ENCODE measurements at places on chromosomes 12 and 14.
A peak's percentile ranks its signal among the peaks of the same experiment; 100 is the strongest.

DNA sequence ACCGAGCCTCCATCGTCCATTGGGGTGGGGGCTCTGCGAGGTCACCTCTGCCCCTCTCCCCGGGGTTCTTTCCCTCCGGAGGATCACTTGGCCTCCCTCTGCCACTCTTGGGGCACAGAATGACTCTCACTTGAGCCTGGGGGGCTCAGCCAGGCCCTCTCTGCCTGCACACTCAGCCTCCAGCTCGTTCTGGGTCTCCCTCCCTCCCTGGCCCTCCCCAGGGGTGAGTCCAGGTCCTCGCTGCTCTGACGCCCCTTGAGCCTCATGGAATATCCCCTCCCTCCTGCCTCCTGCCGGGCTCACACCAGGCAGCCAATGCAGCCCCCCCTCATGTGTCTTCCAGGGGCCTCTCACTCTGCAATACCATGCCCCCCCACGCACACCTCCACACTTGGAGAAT, 17.7 kb upstream of the SFSWAP start:
- DNase-seq, result no peak

DNA sequence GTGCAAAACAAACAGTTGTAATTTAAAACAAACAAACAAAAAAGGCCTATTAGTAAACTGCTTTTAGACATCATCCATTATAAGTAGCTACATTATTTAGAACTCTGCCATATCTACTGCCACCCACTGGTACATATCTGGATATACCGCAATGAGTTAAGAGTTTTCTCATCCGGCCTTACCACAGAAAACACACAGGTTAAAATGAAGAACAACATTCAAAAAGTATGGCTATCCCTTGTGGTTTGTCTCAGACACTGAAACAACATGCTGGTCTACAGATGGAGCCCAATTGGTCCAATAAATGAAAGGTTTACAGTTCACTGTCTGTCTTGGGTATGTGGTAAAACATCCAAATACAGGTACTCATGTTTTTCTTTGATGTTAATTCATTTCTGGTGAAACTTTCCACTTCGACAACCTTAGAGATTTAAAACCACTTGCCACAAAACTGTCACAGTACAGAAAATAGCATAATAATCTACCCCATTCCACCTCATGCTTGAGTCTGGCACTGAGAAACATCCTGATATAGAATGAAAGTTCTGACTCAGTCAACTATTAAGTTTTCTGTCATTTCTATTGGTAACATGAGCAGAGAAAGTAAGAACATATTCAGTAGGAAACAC, 354.3 kb downstream of the CEP128 start:
- DNase-seq, result peak; percentile 51

DNA sequence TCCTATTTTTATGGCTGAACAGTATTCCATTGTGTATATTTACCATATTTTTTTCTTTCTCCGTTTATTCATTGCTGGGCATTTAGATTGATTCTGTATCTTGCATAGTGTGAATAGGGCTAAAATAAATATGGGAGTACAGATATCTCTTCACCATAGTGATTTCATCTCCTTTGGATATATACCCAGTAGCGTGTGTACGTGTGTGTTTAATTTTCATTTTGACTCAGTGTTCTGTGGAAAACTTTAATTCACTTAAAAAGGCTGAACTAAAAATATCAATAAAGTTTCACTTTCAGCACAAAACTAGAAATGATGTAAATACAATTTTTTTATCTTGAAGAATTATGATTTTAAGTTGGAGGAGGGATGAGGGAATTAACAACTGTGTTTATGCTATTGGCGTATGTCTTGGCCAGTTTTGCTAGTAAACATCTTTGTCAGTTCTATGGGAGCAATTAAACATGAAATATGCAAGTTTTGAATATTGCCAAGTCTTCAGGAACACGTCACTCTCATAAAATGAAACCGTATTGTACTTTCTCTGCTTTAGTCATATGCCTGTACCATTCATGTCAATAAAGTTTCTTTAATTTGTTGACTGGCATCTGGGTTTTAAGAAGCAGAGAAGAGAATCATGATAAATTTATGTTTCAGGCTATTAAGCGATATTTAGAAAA, 99.8 kb downstream of the PTGER2 start:
- peak; percentile 63 for DNase-seq

DNA sequence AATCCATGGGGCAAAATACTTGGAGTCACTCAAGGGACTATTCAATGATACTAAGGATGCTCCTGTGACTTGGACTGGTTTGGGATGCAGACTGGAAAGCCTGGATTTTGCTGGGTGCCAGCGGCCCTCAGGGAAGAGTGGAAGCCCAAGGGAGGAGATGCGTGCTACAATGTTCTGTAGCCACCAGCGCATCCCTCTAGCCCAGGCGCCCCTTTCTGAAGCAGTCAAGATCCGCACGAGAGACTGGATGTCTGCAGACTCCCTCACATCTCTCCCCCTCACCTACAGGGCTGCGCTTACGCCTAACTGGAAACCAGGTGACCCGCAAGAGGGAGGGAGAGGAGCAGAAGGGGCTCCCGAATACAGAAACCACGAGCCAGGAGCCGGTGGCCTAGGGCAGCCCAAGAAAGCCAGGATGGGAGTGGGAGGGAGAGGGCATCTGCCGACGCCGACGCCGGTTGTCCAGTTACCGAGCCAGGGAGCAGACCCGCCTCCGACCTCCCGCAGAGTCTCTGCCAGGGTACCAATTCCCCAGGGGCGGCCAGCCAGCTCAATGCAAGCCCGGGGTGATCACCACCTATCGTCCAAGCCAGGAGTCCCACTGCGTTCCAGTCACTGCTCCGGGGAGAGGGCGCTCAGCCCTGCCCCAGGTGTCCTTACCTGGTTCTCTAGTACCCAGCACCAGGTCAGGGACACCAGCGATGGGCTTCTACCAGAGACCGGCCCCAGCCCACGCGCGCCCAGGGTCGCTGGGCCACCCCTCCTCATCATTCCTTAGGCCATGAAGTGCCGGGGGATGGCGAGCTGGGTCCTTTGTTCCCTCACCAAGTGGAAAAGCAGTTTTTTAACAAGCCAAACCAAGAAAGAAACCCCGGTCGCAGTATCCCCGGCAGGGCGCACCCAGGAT, 1.2 kb downstream of the NTN4 start:
- DNase-seq, result peak; percentile 62

- peak; percentile 18 for DNase-seq
Observed at GRCh38 chr14:78697341-78697740, 527.2 kb downstream of the NRXN3 start.

DNA sequence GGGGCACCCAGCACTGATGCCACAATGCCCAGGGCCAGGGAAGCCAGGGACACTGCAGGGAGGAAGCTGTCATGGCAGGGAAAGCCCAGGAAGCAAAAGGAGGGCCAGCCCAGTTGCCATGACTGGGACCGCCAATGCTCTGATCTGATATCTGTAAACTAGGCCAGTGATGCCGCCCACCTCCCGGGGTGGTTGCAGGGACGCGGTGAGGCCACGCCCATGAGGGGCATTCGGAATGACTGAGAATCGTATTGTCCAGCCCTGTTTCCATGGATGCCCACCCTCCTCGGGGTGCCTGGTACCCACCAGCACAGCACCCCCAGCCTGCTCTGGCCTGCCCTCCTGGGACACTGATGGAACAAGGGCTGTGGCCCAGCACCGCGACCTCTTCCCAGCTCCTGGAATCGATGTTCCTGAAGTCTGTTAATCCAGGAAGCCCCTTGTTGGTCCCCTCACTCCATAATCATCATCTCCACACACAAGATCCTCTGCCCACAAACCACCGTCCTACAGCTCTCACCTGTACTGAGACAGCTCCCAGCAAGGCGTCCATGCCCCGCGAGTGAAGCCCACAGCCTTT, 48.7 kb downstream of the CHGA start:
- DNase-seq, result no peak

- DNase-seq, result peak; percentile 43
Observed at GRCh38 chr12:6038160-6038559, 86.3 kb downstream of the VWF start.

DNA sequence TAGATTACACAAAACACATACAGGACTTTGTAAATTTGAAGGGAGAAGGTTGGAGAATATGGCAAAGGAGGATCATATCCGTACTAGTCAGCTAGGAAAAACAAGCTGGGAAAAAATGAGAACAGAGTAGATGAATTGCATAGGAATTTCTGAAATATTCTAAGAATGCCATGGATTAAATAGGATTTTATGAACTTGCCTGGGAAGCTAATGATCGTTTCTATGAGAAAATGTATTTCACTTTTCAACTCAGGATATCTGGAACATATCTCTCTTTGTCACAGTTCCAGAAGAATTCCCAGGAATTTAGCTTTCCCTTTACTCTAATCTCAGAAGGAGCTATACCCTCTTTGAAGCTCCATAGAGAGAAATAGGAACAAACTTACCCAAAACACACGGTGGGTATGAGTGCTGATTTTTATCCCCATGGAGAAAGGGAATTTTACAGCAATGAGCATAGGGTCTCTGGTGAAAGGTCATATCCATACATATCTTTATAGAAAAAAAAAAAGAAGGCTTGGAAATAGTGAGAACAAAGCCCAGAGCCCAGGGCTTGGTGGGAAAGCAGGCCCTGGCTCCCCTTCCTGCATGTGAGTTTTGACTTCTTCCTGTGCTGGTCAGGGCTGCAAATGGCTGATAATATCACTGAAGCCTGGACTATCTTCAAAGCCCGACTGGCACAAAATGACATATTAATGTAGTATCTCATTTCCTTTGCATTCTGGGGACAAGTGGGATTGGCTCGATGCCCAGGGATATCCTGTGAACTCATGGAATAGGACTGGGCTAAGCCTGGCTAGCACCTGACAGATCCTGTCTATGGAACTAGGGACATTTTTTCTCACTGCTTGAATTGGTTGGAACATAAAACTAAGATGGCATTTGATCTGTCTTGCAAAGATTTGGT, 136.3 kb downstream of the AEBP2 start:
- peak; percentile 89 for DNase-seq

DNA sequence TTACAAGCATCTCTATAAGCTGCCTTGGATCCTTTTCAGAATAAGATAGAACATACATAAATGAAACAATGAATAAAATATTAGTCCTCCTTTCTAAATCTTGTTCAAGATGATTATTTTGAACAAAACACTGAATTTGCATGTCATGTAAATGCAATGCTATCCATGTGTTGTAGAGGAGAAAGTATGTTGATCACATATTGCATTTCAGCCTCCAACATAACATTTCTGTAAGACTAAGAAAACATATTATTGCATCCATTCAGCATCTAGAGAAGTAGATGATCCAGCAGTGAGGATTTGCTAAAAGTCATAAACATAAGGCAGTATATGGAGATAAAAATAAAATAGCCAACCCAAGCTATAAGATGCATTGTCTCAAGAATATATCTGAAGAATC, 172.6 kb downstream of the CPNE8 start:
- no peak for DNase-seq

DNA sequence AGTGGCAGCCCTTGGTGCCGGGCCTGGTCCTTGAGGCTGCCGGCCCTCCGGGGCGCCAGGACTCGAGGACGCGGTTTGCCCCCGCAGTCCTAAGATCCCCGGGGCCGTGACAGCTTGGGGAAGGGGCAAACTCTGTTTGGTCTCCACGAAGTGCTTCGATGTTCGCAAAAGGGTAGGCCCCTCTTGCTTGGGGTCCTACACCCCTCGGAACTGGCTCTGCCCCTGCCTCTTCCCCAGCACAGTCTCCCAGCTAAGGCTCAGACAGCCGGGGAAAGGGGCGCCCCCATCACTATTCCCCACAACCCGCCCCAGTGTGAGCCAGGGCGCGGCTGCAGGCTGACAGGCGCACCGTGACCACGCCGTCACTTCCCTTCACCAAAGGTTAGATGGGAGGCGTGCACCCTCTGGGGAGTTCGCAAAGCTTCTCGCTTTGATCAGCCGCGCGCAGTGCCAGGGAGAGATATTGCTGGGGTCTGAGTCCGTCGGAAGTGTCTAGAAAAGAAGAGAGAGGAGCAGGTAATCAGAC, 7.2 kb upstream of the OTX2 start:
- DNase-seq, result no peak

- DNase-seq, result no peak
Observed at GRCh38 chr12:4177262-4177661, 96.3 kb upstream of the CCND2 start.

DNA sequence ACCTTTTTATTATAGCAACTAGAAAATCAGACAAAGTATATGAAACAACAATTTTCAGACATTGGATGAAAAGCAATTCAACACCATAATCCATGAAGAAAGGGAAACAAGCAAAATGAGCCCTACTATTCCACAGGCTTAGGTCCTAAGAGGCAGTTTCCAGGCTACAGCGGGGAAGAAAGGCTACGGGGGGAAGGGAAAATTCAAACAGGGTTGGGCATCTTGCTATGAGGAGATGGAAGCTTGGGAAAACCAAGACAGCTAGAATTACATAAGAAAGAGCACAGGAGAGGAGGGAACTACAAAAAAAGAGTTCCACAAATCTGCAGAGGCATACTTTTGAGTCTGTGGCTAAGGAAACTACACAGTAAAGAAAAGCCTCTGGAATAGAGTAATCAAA, 356.0 kb upstream of the CLEC14A start:
- DNase-seq, result no peak

GRCh38 chr14:50083467-50084337, 32.7 kb downstream of the VCPKMT start:
- no peak for DNase-seq

- DNase-seq, result no peak
Observed at GRCh38 chr12:90020014-90020413, 311.4 kb upstream of the ATP2B1 start.

GRCh38 chr12:92175961-92176360, 30.3 kb upstream of the BTG1 start:
- no peak for DNase-seq

GRCh38 chr12:107417004-107417403, 268.6 kb upstream of the PWP1 start:
- no peak for DNase-seq

DNA sequence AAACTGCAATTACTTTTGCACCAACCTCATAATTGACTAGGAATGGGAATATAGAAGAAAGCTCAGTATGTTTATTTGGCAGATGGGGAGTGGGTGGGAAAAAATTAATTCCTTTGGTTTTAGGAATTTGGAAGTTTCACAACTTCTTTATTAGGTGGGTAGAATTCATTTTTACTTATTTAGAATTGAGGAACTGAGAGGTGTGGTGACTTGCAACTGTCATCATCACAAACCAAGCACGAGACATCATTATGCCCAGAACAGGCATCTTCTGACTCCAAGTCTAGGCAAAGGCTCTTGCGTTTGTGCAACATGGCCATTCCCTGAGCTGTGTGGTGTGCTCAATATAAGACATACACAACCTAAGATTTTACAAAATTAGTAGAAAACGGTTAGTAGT, 380.0 kb downstream of the ATP23 start:
- DNase-seq, result no peak

GRCh38 chr14:63212209-63212608, 8.0 kb downstream of the RHOJ start:
- DNase-seq, result no peak

DNA sequence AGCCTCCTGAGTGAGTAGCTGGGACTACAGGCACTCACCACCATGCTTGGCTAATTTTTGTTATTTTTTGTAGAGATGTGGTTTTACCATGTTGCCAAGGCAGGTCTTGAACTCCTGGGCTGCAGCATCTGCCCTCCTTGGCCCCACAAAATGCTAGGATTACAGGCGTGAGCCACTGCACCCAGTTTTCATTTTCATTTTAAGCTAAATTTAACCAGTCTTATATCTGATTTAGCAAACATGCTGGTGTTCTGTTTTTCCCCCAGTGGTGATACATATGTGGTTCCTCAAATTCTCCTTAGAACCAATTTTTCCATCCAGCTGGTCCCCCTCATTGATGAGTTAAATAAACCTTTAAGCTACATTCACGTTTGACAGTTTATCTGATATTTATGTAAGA, 43.8 kb upstream of the BICD1 start:
- DNase-seq, result no peak

GRCh38 chr14:52061390-52061789, 7.5 kb downstream of the NID2 start:
- no peak for DNase-seq

- DNase-seq, result no peak
Observed at GRCh38 chr12:121523741-121524140, 57.1 kb downstream of the KDM2B start.
